ENCODE measurements at places on chromosomes 4 and X.

GRCh38 chr4:176592976-176593670, 199.6 kb downstream of the VEGFC start:
- no peak for DNase-seq

DNA sequence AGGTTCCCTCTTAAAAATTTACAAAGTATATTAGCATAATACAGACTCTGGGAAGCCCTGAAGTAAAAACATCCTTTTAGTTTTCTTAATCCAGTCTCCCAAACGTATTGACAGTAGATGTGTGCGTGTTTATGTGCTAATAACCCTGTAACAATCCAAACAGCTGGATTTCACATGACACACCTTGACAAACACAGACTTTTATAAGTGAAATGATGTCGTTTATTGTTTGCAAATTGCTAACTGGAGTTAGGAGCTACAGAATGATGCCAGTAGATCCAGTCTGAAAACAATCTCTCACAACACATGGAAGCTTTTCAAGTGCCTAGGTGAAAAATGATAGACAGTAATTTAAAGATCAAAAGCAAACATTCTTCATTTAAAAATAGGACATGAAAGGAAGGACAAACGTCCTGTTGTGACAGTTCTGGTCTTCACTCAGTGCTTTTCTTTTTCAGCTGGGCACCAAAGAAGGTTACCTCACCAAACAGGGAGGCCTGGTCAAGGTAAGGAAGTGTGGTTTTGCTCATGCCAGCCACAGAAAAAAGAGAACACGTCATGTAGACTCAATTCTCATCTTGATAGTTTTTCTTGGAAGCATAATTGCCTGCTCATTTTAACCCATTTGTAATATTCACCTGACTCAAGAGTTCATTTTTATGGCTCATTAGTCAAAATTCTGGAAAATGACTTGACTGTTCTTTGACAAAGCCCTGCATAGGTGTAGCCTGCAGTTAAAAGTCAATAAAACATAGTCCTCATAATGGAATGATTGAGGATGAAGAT, 32.9 kb downstream of the LAMTOR3 start:
- no peak for DNase-seq

GRCh38 chr4:5750946-5751665, 40.1 kb downstream of the EVC start:
- no peak for DNase-seq

DNA sequence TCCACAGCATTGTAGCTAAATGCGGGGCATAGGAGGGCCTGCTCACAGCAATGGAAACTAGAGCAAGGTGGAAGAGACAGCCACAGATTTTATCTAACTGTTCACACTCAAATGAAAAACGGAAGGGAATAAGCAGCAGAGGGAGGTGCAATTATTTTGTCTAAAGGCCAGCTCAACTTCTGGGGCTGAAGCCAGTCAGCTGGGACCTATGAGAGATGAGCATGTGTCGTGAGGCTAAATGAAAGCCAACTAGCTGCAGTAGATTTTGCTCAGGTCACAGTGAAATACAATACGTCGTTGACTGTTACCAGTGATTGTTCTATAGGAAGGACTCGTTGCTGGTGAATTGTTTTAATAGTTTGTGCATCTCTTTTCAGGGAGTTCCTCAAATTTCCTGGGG, 26.4 kb upstream of the FGFBP2 start:
- DNase-seq: no peak

GRCh38 chr4:24973747-24974601, 56.8 kb downstream of the LGI2 start:
- DNase-seq: no peak

Data from HEK293T (cell line).